ENCODE measurements at places on chromosomes 7 and 10. TPM values are rescaled to one million over a fixed set of nuclear protein-coding genes. Genes with fewer than 3 reads are reported as not detected.

GRCh38 chr7:98398567-98399372, 2.1 kb downstream of the BAIAP2L1 start:
- no peak for DNase-seq

DNA sequence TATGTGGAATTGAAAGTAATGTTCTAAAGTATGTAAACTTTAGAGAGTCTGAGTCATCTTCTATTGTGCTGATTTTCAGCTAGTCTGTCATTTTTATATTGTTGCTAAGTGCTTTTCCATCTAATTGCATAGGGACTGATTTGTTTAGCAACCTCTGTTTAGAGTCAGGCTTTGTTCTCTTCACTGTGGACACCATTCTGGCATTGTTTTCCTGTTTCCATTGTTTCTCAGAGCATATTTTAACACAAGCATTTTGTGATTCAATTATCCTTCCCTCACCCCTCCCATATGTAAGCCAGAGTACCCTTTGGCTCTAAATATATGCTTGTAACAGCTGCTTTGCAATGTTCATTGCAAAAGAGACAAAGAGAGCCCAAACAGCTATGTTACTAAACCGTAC, 748.4 kb upstream of the PHF14 start:
- no peak for DNase-seq

DNA sequence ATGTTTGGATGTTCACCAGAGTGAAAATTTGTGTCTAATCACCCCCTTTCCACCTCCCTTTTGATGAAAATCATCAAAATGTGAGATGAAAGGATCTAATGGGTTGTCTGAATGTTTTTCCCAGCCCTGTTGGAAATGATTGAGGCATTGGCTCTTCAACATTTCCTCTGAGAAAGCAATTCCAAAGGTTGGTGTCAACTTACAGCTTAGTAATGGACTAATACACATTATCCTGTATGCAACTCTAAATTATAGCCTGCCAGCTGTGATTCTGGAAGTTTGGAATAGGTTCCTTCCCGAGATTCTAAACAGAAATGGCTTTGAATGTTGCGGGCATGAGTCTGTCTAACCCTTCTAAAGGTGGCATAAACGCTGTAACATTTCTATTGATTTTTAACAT, 152.9 kb downstream of the DYNC1I1 start:
- no peak for DNase-seq

- DNase-seq, result no peak
Measured at GRCh38 chr10:100652406-100653135, 92.8 kb upstream of the PAX2 start.

DNA sequence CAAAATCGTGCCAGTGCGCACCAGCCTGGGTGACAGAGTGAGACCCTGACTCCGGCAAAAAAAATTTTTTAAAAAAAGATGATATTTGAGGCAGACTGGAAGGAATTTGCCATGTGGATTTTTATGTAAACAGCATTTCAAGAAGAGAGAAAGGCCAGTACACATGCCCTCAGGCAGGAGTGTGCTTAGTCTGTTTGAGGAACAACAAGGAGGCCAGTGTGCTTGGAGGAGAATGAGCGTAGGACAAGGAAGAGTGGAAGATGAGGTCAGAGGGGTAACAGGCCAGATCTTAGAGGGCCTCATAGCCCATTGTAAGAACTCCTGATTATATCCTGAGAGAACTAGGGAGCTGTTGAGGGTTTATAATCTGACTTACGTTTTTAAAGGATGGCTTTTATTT, 17.2 kb upstream of the STRIP2 start:
- no peak for DNase-seq

- DNase-seq, result no peak
Measured at GRCh38 chr10:46537309-46537708, 19.1 kb downstream of the GPRIN2 start.

DNA sequence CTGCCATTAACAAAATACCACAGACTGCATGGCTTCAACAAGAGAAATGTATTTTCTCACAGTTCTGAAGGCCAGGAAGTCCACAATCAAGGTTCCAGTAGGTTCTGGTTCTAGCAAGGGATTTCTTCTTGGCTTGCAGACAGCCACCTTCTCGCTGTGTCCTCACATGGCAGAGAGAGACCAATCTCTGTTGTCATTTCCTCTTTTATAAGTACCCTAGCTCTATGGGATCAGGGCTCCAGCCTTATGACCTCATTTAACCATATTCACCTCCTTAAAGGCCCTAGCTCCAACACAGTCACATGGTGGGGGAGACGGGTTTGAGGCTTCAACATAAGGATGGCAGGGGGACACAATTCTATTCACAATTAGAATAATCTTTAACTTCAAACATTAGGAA, 23.6 kb downstream of the ABI1 start:
- no peak for DNase-seq

- DNase-seq, result no peak
Measured at GRCh38 chr10:15168291-15168785, at the start of gene NMT2. Gene NMT2 (minus strand): TSS chr10:15168693. CDS start chr10:15168612, 81 bp downstream.

GRCh38 chr10:8084799-8085198, 30.3 kb downstream of the GATA3 start:
- no peak for DNase-seq

GRCh38 chr10:90136731-90137316, 435.4 kb downstream of the KIF20B start:
- DNase-seq, result no peak

GRCh38 chr10:29567003-29567402, 67.8 kb downstream of the SVIL start:
- DNase-seq, result no peak

DNA sequence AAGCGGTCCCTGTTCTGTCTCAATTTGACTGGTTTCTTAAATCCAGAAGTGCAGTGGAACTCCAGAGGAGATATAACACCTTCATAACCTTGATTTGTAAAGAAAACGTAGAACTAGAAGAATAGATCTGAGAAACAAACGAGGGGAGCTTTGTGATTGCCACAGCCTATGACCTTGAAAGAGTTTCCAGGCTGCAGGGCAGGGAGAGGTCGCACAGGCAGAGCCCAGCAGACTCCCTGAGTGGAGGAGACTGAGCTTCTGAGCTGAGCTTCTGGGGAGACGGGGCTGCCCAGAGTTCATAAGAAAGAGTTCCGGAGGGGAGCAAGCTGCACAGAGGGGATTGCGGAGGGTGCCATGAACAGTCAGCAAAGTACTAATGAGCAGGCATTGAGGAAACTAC, 57.8 kb downstream of the FAM185A start:
- no peak for DNase-seq

GRCh38 chr7:64687249-64687648, 21.3 kb downstream of the ZNF107 start:
- no peak for DNase-seq

DNA sequence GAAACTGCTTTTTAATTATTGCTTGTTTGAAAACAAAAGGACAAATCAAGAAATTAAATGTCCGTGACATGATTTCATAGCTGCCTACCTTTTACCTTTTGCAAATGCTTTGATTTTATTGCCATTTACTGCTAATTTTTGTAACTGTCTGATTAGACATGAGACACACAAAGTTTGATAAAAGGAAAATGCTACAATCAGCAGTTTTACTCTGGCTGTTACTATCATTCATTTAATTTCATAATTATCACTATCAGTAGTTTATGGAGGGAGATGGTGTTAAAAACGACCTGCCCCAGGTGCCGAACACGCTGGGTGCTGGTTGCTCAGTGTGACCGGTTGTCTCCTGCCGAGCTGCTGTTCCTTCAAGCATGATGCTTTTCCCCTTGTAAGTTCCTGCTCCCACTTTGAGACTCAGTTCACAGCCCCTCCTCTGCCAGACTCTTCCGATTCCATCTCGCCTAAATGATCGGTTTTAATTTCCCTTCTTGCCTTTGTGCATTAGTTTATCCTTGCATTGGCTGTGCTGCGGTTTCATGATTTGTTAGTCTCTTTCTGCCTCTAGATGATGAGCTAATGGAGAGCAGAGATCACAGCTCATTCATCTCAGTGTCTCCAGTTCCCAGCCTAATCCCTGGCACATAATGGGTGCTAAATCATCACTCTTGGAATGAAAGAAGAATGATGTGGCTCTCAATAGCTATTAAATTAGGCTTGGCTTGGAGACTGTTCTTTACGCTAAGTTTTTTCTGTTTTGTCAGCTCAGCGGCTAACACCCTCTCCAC, 110.6 kb downstream of the PFKFB3 start:
- DNase-seq, result no peak

- DNase-seq, result no peak
Measured at GRCh38 chr7:78203042-78203720, 404.6 kb downstream of the PHTF2 start.

DNA sequence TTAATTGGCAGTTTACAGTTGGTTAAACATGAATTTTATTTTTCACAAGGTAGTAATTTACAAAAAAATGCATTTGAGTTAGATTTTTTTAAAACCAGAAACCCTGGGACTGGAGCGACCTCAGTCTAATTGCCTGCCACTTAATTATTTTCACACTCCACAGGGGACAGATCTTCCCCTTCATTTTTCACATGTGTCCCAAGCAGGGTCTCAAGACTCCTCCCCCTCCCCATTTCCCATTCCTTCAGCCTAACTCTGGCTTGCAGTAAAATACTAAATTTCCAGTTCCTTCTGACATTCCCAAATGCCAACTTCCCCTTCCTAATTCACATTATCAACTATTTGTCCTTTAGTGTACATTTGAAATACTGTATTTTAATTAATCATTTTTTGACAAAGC, 948 bp downstream of the ZNF138 start:
- DNase-seq, result no peak

GRCh38 chr7:101124376-101125056, 2.4 kb upstream of the SERPINE1 start:
- DNase-seq, result no peak

DNA sequence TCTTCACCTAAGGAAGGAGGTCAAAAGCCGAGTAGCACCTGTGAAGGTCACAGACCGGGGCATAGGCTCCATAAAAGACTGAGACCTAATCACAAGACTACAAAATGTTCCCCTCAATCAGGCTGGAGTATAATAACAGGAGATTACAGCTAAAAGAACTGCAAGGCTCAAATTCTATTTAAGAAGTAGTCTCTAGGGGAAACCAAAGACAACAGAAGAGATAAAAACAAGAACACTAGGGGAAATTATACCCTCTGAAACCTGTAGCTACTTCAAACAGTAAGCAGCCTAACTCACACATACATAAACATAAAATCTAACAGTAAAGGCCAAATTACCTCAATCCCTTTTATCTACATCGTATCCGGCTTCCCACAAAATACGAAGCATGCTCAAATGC, 38.3 kb downstream of the LMBR1 start:
- no peak for DNase-seq

- no peak for DNase-seq
Measured at GRCh38 chr10:224571-224970, 89.3 kb downstream of the ZMYND11 start.

DNA sequence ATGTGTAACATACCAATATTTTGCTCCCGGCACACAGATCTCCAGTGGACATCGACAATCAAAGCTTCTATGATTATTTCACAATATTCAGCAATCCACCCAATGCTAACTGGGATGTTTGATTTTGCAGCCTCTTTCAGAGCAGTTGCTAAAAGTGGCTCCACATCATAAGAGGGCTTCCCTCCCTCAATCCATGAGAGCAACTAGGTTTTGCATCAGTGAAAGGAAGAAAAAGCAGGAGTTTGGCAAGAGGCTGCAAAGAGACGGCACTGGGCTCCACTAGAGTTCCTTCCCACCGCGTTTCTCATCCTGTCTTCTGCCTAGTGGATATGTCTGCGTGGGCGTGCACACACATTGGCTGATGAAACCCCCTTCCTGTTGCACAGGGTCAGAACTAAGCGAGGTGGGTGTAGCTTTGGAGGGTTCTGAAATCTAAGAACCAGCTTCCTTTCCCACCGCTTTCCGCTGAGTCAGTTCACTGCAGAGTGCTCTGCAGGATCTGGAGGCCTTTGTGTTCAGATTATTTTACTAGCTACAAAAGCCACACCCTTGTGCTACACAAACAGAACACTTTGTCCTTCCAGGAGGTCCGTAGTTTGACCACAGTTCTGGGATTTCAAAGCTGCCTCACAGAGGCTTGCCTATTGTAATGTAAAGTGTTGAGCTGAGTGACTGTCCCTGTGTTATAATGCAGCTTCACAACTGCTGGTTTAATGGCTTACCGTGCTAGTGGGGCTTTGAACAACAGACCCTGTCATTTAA, 28.1 kb downstream of the ARL4A start:
- no peak for DNase-seq

CREM gene
- total RNA-seq, result 26.9 TPM

NOM1 gene
- 22.3 TPM for total RNA-seq

PRR15 gene
- 36.0 TPM for total RNA-seq

SCRN1 gene
- total RNA-seq, result 62.7 TPM

RBM20 gene
- 2.8 TPM for total RNA-seq

NPY4R gene
- 0.24 TPM for total RNA-seq

ZP3 gene
- total RNA-seq, result not detected

PARG gene
- total RNA-seq, result 40.8 TPM

FGFR2 gene
- 68.8 TPM for total RNA-seq

VWA2 gene
- 2.9 TPM for total RNA-seq

SYT15 gene
- 1.2 TPM for total RNA-seq
